Cardiac fibroblast (primary cell): ENCODE measurements at places on chromosomes 3 and 15.

DNA sequence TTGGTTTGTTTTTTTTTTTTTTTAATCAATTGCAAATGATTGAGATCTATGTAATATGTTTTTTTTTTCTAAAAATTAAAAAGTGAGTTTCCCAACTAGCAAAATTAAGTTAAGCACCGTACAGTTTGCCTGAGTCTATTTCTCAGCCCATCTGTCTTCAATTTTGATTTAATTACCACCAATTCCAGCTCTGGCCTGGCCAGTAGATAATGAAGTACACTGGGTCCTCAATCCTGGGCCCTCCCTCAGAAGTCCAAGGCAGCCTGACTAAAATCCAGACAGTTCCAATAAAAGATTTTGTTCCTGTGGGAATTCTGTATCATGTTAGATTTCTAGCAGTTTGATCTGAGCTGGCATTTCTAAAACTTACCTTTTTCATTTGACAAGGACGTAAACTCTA is 887.2 kb downstream of the NAALADL2 start:
- DNase-seq, result no peak

DNA sequence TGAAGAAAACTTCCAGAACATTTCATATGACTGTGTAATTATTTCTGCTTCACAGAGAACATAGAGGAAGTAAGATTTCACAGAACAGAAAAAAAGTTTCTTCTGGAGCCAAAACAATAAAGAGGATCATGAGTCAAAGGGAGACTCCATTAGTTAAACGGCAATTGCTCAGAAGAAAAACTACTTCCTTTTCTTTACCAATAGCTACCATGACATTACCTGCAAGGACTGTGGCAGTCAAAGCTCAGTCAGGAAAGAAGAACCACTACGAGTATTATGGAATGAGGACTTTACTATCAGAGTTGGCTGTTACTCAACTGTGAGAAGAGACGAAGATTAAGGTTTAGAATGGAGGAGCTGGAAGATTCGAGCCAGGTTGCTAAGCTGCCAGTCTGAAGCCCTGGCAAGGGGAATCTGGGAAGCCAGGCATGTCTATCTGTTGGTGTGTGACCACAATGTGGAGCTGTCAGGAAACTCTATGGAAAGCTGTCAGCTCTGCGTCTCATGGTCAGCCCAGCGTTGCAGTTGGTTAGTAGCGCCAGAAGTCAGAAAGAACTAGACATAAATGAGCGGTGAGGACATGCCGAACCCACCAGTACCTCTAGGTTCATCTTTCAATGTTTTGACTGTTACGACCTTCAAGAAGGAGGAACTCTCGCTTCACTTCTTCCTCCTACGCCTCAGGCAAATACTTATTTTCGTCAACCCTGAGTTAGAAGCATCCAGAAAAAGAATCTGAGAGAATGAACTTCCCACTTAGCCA is 604.3 kb downstream of the FGF12 start:
- DNase-seq, result peak; percentile 4

DNA sequence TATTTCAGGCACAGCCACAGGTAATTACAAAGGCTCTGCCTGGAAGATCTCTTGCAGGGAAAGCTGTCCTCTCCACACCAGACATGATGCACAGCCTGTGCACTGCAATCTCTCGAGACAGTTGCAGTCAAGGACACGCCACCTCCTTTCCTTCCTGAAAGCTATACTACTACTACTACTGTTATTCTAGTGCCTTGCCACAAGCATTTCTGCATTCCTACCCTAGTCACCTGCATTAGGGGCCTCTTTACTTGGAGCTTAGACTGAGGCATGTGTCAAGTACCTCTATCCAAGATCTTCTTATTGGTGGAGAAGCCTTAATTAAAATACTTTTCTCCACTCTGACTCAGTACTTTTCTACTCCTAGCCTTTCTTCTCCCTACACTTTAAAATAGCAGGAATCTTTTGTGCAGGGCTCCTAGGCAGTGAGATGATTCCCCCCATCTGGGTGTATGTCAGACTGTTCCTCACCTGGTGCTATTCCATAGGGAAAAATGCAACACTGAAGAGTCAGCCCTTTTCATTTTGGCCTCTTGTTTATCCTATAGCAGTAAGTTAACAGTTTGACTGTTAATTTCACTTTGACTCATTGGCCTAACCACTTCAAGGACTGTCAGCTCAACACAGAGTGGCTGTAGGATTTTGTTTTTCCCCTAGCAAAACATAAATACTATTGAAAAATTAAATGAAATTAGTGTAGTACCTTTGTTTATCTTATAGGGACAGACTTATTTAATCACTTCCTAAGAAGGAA is 78.9 kb downstream of the ESYT3 start:
- DNase-seq, result no peak

- no peak for DNase-seq
These were observed 119.2 kb upstream of the UBE2E1 start for GRCh38 chr3:23686519-23686918.

GRCh38 chr15:74773329-74773728 is 8.6 kb upstream of the CSK start:
- DNase-seq, result no peak

DNA sequence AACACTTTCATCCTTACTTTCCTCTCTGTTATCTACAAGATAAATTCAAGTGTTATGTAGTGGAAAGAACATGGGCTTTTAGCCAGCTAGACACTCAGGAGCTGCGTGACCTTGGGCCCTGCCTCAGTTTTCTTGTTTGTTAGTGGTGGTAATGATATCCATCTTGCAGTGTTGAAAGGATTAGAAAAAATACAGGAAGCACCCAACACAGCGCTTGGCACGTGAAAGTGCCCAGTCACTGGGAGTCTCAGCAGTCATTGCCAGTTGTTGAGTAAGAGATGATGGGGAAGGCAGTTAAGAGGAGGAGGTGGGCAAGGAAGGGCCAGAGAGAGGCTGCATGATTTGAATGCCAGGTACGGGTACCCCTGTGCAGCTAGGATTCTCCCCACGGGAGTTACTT is 5.3 kb downstream of the PDIA5 start:
- peak; percentile 55 for DNase-seq

DNA sequence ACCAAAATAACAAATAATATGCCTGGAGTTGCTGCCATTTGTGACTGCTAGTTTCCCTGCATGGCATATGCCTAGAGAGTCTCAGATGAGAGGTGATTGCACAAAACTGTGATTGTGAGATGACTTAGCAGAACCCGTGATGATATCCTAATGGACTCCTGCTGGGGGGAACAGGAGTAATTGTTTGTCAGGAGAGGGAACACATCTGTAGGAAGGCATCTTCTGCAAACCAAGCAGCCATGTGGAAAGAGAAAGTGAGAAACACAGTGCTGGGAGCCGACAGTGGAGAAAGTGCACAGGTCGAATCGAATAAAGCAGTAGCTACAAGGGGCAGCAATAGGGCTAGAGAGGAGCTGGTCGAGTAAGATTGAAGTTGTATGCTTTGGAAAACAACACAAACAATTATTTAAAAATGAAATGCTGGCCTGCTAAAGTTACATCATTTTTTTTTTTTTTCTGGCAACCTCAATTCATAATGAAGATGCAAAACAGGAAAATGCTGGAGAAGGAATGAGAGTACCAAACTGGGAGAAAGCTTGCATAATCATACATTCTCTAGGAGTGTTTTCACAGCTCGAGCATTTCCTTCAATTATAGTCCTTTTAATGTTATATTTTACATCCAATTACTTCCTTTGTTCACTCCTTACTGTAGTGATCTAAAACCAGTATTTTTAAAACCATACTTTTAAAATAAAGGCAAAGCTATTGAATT is 494.2 kb upstream of the AGTR1 start:
- peak; percentile 47 for DNase-seq

DNA sequence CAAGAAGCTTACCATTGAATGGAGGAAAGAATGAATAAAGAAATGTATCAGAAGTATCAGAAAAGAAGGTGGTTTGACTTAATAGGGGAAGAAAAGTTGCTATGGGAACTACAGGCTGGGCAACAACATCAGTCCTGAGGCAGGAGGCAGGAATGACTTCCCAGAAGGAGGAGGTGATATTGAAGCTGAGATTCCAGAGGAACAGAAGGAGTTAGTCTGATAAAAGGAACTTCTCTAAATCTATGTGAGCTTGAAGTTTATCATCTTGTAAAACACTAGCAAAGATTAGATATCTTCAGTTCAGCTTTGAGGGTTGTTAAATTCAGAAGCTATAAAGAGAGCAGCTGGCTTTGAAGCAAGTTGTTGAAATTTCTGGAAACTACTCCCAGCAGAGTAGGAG is 213.3 kb upstream of the THRB start:
- DNase-seq, result no peak

DNA sequence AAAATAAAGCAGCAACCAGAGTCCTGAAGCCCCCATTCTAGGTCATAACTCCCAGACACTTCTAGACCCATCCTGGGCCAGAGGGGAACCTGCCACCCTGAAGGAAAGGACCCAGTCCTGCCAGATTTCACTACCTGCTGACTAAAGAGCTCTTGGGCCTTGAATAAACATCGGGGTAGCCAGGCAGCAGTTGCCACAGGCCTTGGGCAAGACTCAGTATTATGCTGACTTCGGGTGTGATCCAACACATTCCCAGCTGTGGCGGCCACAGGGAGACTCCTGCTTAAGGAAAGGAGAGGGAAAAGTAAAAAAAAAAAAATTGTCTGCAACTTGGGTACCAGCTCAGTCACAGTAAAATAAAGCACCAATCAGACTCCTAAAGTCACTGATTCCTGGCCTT is 23.8 kb downstream of the NEDD4 start:
- DNase-seq, result no peak

DNA sequence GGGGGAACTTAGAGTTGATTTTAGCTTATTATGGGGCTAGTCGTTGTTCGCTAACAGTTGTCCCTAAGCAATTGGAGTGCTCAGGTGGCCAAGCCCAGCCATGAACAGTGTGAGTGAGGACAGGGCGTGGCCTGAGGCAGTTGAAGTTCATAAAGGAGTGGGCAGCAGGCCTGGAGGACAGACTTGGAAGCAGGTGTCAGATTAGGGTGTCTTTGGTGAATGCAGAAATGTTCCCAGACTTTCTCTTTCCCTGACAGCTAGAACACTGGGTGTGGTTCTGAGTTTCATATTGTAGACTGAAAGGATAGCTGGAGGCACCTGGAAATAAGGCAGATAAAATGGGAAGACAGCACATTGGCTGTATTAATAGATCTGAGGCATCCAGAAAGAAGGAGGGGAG is 59.8 kb upstream of the FGD5 start:
- DNase-seq, result no peak

DNA sequence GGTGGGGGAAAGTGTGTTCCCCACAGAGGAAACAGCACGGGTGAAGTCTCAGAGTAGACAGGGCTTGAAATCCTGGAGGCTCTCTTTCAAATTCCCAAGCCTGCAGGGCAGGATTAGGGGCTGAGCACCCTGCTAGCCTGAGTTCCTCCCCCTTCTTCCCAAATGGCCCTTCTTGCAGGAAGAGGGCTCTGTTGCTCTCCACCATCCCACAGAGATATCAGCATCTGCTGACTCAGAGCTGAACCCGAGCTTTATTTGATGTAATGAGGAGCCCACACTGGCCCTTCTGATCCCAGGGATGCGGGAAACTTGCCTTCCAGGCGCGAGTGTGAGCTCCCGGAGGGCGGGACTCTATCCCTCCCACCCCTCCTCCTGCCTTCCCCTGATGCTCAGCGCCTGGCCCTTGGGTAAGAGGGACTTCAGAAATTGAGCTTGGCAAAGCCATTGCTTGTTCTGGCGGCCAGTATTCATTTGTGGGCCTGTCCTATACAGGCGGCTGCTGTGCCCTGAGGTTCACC is 1.4 kb upstream of the STRA6 start:
- peak; percentile 26 for DNase-seq

- peak; percentile 25 for DNase-seq
These were observed 123.7 kb upstream of the IGSF10 start for GRCh38 chr3:151584566-151584965.

- peak; percentile 95 for DNase-seq
These were observed 6.5 kb downstream of the CSRNP1 start for GRCh38 chr3:39146611-39147591.

DNA sequence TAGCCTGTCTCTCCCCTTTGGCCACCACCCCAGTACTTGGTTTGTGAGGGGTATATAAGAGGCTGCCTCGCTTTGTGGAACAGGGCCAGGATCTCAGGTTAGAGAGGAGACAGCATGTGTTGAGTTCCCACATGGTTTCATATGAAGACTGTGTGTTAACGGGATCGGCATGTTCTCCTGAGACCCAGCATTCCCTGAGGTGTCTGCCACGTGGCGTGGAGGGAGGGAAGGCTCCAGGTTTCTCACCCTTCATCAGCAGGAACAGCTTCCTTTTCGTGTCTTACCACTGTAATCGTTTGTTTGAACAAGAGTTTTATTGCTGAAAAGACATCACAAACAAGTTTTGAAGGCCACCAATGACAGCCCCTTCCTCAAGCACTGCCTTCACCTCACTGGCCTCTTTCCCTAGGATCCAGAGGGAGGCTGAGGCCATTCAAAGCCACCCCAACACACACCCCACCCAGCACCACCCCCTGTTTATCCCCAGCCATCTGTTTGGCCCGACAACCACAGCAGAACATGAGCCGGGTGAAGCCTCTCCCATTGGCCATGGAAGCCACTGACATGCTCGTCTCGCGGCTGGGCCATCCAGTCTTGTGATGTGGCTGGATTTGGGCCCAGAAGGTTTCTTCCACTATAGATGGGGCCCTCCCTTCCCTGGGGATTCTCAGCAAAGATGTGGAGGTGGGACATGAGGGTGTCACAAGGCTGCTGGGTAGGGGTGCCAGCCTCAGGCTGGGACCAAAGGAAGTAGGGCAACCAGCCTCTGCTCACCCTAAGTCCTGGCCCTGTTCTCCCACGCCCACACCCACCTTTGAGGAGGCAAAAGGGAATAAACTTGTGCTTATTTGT is 10.0 kb downstream of the BHLHE40 start:
- DNase-seq, result peak; percentile 51

DNA sequence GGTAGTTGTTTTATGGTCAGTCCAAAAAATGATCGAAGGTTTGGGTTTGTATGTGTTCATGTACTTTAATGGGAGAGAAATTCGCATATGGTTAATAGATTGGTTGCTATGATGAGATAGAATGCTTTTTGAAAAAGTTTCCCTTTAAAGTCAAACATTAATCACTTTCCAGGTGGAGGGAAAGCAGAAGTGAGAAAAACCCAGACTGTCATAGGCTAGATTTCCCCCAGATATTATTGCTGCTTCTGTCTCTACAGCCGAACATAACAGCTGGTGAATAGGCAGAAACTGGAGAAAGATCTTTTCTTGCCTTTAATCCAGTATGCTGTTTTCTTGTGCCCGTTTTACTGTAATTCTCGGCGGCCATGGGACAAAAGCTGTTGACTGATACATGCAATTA is 287.6 kb downstream of the SOX2 start:
- no peak for DNase-seq

DNA sequence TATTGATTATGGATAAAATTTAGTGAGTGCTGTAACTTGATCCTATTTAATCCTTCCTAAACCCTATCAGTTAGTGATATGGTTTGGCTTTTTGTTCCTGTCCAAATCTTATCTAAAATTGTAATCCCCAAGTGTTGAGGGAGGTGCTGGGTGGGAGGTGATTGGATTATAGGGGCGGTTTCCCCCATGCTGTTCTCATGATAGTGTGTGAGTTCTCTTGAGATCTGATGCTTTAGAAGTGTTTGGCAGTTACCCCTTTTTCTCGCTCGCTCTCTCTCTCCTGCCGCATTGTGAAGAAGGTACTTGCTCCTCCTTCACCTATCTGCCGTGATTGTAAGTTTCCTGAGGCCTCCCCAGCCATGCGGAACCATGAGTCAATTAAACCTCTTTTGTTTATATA is 134.0 kb upstream of the SUCLG2 start:
- no peak for DNase-seq

- DNase-seq, result peak; percentile 48
These were observed 13.7 kb downstream of the TAGLN3 start for GRCh38 chr3:112012205-112012992.
